Posterior vena cava (tissue), 2 donors: ENCODE measurements at places on chromosomes 12 and 14. TPM values are rescaled to one million over a fixed set of nuclear protein-coding genes. Genes with fewer than 3 reads are reported as not detected.

Gene GPRC5D
- total RNA-seq = not detected

Gene RIMBP2
- 1.3 TPM for total RNA-seq

Gene NFKBIA
- total RNA-seq = 87.1 TPM

Gene TAS2R9
- total RNA-seq = 0.51 TPM

Gene TRIM9
- 2.7 TPM for total RNA-seq

Gene APPL2
- 40.3 TPM for total RNA-seq

Gene FGF6
- not detected for total RNA-seq

DNA sequence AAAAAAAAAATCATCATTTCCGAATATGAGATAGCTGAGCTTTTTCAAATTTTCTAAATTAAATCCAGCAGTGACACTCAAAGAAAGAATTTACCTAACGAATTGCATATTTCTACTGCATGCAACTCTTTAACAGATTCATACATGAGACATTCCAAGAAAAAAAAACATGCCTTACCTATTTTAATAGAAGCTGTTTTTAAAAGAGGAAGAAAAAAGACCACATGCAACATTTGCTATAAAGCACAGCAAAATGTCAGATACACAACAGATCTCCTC lies 18.5 kb downstream of the CORO1C start:
- no peak for DNase-seq

DNA sequence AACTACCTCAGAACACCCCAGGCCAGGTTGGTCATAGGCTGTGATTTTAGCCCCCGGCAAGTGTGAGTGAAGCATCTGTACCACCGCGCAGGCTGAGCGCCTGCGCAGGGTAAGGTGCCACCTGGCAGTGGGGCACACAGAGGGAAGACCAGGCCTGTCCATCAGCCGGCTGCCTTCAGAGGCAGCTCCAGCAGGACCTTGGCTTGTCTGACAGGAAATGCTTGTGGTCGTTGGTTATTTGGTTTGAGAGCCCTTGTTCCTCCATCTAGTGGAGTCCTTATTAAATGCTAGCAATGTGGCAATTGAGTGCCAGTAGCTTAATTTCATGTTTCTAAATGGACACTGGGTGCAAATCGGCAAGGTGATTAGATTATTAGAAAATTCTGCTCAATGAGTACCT lies 27.5 kb downstream of the SLC25A29 start:
- DNase-seq = peak; percentile 36

- DNase-seq = no peak
Observed at GRCh38 chr14:59055439-59056045, 132.9 kb upstream of the DAAM1 start.

- peak; percentile 87 for DNase-seq
Observed at GRCh38 chr14:76953311-76953945, 75.1 kb downstream of the IRF2BPL start.

- no peak for DNase-seq
Observed at GRCh38 chr14:35571598-35571997, 37.6 kb downstream of the INSM2 start.

DNA sequence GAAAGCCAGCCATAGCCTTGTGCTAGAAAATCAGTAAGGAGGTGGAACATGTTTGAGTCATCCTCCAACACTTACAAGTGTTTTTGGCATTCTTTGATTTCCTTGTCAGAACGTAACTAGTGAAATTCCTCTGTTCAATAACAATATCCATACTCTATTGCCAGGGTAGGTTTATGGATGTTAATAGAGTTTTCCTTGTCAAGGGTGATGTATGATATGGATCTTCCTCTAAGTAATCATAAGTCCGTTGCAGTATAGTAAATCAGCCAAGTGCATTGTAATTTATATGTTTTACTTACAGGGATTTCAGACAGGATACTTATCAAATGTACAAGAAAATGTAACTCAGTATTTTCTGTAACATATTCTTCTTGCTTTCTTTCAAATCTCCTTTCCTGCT lies 19.4 kb downstream of the NAV3 start:
- DNase-seq = no peak

DNA sequence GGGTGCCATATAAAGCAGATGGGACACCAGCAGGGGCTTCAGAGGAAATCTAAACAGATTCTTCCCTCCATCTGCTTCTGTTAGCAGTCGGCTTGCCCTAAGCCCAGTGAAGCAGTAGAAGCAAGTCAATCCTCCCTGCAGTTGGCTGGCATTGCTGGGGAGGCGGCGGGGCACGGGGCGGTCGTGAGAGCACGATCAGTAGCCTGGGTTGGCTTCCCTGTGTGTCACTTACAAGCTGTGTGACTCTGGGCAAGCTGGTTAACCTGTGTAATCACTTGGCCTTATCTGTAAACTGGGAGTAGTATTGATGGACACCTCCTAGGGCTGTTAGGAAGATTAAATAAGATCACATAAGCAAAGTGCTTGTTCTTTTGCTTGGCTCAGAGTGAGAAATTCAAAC lies 19.4 kb downstream of the MYRFL start:
- DNase-seq = no peak

- DNase-seq = no peak
Observed at GRCh38 chr12:113055594-113056380, 743 bp upstream of the DTX1 start.

DNA sequence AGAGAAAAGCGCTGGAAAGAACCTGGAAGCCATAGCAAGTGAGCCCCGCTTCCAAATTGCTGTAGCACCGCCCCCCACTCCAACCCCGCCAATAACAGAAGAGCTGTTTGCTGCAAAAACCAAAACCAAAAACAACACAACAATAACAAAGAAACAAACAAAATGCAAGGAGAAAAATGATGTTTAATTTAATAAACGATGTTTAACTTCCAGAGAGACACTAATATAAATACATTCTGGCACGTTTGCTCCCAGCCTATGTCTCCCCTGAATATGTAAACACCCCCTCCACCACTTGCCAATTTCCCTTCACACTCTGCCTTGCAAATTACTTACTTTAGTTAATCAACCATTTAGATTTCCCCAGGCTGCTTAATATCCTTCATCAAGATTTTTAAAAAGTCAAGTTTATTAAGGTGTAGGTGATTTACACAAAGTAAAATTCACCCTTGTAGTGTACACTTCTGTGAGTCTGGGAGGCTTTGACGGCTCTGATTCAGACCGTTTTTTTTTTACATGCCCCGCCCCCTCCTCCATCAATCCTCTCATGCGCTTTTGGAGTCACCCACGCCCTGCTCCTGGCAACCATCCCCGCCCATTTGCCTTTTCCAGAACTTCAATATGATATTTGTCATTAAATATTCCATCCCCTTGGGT lies 482 bp upstream of the IFI27L2 start:
- DNase-seq = peak; percentile 84

DNA sequence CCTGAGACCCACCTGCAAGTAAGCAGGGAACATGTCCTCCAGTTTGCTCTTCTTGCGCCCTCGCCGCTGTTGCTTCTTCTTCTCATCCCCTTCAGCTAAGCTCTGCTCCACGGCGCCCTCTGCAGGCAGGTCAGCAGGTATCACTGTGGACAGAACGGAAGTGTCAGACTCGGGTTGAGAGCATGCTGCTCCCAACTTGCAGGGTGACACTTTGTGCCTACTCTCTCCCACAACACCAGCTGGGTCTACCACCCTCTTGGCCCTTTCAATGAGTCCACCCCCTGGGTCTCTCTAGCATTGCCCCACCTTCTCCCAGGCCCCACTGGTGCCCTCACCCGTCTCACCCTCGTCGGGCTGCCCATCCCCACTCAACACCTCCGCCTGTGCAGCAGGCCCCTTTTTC lies 16.7 kb downstream of the KMT2D start:
- peak; percentile 90 for DNase-seq

GRCh38 chr12:67433385-67434175 lies 164.4 kb downstream of the CAND1 start:
- no peak for DNase-seq

- no peak for DNase-seq
Observed at GRCh38 chr12:10283027-10283426, 24.6 kb upstream of the KLRD1 start.

GRCh38 chr12:42141981-42142606 lies 2.6 kb downstream of the GXYLT1 start:
- no peak for DNase-seq

- DNase-seq = no peak
Observed at GRCh38 chr12:3285570-3285969, 205.4 kb upstream of the PRMT8 start.

DNA sequence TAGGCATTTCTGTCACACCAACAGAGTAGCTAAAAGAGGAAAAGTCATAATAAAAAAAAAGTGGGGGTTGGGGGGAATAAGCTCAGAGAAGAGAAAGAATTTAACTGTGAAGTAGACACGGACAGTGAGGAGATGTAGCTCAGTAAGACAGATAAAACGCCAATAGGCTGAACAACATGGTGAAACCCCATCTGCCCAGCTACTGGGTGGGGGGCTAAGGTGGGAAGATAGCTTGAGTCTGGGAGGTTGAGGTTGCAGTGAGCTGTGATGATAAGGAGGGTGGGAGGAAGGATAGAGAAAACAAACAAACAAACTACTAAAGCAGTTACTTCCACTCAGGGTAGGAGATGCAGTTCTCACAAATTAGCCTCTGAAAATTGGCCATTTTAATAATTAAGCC lies 25.0 kb downstream of the HECTD4 start:
- no peak for DNase-seq

GRCh38 chr14:39731912-39732311 lies 299.7 kb upstream of the FBXO33 start:
- DNase-seq = no peak

DNA sequence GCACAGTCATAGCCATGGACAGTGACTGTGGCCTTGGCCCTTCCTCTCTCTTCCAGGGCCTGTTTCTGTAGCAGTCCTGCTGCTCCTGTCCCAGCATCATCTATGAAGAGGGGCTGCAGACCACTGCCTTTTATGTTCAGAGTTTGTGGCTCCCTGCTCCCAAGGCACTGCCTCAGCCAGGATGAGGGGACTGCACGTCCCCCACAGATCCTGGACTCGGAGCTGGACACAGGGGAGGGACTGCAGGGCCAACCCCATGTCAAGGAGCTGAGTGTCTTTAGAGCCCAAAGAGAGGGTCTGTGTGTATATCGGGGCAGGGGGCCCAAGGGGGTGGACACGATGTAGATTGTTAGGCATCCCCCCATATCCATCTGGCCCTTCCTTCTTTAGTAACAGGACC lies 60.6 kb upstream of the DIO3 start:
- no peak for DNase-seq

DNA sequence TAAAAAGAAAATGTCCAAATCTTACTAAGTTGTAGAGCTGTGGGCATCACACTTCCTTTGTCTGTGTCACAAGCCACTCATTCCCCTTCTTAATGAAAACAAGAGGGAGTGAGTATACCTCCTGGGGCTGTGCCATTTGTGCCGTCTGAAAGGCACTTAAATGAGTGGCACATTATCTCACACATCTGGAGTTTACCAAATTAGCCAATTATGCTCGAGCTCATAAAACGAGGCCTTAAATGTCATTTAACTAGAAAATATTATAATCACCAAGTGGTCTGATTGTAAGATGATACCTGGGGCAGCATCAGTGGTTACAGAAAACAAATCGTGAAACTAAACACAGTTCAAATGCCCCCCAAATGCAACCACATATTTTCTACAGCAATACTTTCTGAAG lies 146.1 kb downstream of the PAX9 start:
- DNase-seq = no peak

GRCh38 chr12:59620326-59620725 lies 24.5 kb downstream of the SLC16A7 start:
- no peak for DNase-seq

DNA sequence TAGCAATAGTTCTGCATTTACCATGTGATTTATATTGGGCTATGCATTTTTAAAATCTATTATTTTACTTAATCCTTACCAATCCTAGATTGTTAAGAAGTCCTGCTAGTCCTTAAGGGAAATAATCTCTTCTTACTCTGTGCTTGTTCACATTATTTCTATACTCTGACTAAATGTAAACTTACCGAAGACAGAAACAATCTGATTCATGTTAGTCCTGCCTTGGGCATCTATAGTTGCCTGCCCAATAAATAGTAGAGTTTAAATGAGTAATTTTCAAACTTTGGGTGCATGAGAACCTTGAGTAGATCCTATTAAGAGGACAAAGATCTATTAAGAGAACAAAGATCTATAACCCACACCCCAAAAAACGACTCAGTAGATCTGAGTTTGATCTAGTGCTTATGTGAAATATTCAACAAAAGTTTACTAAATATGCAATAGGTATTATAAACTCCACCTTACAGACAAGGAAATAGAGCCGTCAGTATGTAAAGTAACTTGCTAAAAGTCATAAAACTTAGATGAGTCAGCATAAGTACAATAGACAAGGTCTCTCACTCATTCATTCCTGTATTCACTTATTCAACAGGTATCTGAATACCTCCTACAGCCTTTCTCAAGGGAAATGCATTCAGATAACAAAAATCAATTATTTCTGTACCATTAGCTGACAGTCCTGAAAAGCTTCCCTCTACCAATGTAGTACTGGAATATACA lies 127.6 kb downstream of the PAWR start:
- no peak for DNase-seq

- DNase-seq = no peak
Observed at GRCh38 chr14:28742171-28742846, 24.3 kb upstream of the FOXG1 start.

DNA sequence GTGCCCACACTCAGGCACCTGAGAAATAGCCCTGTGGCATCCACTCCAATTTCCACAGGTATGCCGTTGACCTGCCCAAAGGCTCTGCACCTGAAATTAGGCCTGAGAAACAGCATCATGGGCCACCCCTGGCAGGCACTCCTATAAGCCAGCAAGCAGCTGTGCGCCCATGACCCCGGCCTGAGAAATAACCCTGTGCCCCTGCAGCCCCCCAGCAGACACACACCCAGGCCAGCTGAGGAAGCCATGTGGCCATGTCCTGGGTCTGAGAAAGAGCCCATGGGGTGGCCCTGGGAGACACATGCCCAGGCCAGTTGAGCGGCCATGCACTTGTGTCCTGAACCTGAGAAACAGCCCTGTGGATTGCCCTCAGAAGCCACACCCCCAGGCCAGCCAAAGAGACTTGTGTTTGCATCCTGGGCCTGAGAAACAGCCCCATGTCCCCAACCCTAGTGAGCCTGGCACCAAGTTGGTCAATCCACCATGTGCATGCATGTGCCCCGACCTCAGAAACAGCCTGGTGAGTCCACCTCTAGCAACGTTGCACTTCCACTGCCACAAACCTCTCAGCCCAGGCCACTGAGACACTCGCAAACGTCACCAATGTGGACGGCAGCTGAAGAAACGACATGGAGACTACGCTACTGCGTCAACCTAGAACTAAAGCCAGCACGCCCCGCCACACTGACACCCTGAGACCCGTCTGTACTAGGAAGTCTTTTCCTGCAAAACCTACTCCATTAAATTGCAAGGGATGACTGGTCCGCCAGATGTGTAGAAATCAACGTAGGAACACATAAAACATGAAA lies 411.9 kb downstream of the TMEM121 start:
- DNase-seq = peak; percentile 65

GRCh38 chr12:71155225-71155624 lies 2.6 kb downstream of the TSPAN8 start:
- DNase-seq = no peak

DNA sequence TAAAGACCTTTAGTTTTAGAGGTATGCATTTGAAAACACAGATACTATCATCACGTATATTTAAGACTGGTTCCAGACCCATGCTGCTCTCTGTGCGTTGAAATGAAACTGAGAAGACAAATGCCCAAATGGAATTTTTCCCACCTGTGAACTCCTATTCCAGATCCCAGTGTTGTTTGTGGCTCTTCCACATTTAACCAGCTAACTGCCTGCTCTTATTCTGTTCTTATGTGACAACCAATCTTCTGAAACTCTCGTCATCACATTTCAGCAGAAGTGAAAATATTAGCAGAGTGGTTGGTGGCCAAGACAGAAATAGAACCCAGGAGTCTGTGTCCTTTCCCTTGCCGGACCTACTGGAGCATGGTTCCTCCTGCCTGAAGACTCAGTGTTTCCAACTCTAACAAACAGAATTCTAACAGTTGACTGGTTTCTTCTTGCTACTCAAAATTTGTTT lies 460.2 kb downstream of the RAD51B start:
- DNase-seq = no peak
